ENCODE measurements at places on chromosomes 6 and 20.
A peak's percentile ranks its signal among the peaks of the same experiment; 100 is the strongest.

DNA sequence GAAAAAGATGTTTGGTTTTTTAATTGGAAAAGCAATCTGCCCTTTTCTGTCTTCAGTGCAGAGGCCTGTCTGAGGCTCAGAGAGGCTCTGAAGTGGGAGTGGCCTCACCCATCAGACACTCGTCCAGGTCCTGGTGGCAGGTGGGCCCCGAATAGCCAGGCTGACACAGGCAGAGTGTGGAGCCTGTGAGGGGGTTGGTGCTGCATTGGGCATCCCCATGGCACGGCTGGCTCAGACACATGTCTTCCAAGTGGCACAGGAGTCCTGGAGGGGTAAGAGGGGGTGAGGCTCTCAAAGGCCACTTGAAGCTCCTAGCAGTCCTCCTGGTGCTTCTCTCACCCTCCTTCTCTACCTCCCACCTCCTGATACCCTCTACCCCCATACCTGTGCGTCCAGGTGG, 3.8 kb downstream of the NOTCH4 start:
- no peak for DNase-seq

- DNase-seq: no peak
Observed at GRCh38 chr20:49909499-49910339, 5.6 kb downstream of the SPATA2 start.

GRCh38 chr6:12298995-12299394, 8.8 kb downstream of the EDN1 start:
- DNase-seq: no peak

- no peak for DNase-seq
Observed at GRCh38 chr6:16109659-16110305, 19.1 kb upstream of the MYLIP start.

- no peak for DNase-seq
Observed at GRCh38 chr6:113306552-113307145, 550.5 kb upstream of the MARCKS start.

DNA sequence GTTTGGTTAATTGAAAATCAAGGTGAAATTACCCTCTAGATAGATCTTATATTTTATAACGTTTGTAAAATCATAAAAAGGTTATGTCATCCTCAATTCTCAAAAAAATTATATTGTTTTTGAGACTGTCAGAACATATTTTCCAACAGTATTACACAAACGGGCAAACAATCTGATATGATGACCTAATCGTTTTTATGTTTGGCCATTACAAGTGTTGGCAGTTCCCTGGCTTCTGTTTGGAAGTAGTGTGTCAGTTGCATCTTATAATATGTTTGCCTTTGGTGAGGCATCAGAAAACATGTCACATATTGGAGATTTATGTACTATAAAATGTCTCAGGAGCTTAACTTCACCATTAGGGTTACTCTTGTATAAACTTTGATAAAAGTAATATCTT, 308.1 kb upstream of the EPHA7 start:
- DNase-seq: no peak

DNA sequence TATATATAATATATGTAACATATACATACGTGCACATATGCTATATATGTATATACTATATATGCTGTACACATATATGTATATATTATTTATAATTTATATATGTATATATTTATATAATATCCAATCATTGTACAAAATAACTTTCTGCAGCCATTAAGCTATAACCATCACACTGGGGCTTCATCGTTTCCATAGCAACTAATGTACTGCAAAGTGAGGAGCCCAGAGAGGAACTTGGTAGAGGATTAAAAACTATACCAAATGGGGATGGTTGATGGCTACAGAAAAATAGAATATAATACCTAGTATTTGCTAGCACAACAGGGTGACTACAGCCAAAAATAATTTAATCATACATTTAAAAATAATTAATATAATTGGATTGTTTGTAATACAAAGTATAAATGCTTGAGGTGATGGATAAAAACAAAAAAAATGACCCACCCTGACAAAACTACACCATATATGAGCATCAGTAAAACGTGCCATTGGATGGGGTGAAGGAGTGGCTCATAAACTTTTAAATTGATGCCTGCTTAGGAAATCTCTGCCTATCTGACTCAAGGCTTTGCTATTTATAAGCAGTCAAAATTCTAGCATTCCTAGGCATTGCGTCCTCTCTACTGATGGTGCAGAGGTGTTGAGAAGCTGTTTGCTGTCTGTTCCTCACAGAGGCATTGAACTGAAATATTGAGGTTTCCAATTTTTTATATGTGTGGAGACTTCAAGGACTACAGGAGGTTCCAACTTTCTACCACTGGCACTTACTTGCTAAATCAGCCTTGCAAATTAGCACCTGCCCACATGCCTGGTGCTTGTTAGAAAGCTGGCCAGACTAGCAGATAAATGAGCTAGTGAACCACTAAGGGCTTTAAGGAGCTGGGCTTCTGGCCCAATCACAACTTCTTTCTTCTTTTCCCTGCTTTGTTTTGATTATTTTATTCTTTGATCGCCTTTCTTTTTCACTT, 190.1 kb downstream of the SCP2D1 start:
- DNase-seq: no peak

- no peak for DNase-seq
Observed at GRCh38 chr6:119145111-119145510, 66.6 kb upstream of the FAM184A start.

- DNase-seq: no peak
Observed at GRCh38 chr6:129491436-129491835, 218.5 kb downstream of the ARHGAP18 start.

GRCh38 chr6:81690073-81690472, 62.4 kb downstream of the TENT5A start:
- no peak for DNase-seq

GRCh38 chr6:165008971-165009370, 300.4 kb downstream of the C6orf118 start:
- DNase-seq: no peak

- DNase-seq: no peak
Observed at GRCh38 chr20:47490795-47491194, 10.9 kb upstream of the NCOA3 start.

DNA sequence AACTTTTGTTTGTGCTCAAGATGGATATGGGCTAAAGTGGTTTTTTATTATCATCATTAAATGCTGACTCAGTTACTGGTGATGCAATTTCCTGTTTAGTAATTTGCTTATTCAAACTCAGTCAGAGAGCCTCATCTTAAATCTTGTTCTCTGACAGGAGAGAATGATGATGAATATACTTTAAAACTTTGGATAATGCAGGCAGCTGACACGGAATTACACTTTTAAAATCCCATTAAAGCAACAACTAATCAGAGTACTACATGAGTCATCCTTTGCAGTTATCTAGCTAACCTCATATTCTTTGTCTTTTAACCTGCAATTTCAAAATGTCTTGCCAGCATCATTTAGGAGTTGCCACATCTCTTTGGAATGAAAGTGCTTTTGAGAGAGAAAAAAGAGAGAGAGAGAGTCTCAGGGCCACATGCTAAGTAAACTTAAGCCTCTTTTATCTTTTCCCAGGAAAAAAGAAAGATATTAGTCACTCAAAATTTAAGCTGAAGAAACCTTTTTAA, 9.2 kb upstream of the C6orf141 start:
- peak; percentile 3 for DNase-seq

- no peak for DNase-seq
Observed at GRCh38 chr20:59124296-59125029, 39.2 kb upstream of the ZNF831 start.

GRCh38 chr6:45427726-45428125, 50.0 kb upstream of the SUPT3H start:
- no peak for DNase-seq

All from NCI-H774 (cell line).